ENCODE measurements at places on chromosomes 1 and 21.

DNA sequence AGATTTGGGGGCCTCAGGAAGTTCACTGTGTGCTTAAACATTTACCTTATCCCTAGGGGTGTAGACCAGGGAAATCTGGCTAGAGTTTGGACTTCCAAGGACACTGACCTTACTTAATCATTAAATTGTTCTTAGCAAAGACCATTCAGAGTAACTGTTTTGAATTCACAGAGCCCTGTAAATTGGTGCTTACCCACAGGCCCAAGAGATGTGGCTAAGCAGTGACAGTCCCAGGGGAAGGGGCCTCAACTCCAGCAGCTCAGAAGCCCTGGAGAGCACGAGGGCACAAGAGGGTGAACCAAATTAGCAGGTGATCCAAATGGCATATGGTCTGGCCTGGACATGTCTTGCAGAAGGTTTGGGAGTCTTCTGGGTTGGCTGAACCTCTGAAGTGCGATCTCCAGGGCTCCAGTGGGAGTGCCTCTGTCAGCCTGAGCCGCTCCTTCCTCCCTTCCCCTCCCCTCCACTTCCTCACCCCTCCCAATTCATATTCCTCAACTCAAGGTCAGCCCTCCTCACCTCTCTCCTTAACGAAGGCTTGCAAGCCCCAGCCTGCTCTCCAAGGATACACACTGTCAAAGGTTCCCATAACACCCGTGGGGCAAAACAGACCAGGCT lies 4.3 kb downstream of the PAQR7 start:
- DNase-seq = no peak

GRCh38 chr1:223531742-223532341 lies 133.7 kb downstream of the CAPN8 start:
- peak; percentile 37 for DNase-seq

GRCh38 chr21:42865776-42866160 lies 13.6 kb downstream of the WDR4 start:
- DNase-seq = no peak

GRCh38 chr1:152458384-152459185 lies 44.5 kb upstream of the CRNN start:
- peak; percentile 61 for DNase-seq

DNA sequence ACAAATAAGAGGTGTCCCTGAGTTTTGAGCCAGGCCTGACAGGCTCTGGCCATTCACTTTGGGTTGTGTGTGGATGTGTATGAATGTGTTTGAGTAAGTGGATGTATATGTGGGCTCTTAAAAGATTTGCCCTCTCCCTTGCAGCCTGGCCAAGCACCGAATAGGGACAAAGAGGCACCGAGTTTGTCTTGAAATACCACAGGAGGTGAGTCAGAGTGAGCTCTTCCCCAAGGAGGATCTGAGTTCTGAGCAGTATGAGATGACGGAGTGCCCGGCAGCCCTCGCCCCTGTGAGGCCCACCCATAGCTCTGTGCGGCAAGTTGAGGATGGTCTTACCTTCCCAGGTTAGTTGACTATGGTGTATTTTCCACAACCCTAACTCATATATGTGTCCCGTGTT lies 19.0 kb downstream of the KDM4A start:
- peak; percentile 27 for DNase-seq

GRCh38 chr1:60281360-60281932 lies 207.9 kb upstream of the C1orf87 start:
- DNase-seq = peak; percentile 50

DNA sequence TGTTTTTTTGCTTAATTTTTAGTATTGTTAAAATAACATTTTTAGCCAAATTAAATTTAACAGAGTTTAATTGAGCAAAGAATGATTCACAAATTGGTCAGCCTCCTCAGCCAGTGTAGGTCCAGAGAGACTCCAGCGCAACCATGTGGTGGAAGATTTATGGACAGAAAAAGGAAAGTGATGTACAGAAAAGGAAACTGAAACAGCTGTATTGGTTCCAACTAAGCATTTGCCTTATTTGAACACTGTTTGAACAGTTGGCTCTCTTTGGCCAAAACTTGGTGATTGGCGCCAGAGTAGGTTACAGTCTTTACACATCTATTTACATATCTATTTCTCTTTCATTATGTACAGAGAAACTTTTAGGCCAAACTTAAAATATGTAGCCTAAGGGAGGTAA lies 19.4 kb downstream of the RPS6KC1 start:
- DNase-seq = peak; percentile 80

- no peak for DNase-seq
Measured at GRCh38 chr1:221310180-221310579, 430.9 kb downstream of the HLX start.

- no peak for DNase-seq
Measured at GRCh38 chr1:40762144-40762923, 21.3 kb upstream of the KCNQ4 start.

DNA sequence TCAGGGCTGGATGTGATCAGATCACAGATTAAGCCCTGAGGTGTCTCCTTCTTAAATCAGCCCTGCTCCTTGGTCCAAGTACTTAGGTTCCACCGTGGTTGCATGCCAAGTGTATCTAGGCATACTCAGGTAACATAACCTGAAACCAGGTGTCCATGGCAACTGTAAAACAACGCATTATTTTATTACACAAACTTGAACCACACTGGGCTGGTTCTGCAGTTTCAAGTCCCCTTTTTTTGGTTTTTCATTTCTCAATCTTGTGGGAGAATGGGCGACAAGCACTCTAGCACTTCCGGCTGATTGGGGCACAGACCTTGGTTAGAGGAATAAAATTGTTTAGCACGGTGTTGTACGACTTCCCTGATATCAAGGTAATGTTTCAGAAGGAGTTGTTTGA lies 65.2 kb downstream of the GBP6 start:
- DNase-seq = no peak
